Myocyte (in vitro differentiated cells): ENCODE measurements at places on chromosomes 3 and 15. TPM values are rescaled to one million over a fixed set of nuclear protein-coding genes. Genes with fewer than 3 reads are reported as not detected.

DNA sequence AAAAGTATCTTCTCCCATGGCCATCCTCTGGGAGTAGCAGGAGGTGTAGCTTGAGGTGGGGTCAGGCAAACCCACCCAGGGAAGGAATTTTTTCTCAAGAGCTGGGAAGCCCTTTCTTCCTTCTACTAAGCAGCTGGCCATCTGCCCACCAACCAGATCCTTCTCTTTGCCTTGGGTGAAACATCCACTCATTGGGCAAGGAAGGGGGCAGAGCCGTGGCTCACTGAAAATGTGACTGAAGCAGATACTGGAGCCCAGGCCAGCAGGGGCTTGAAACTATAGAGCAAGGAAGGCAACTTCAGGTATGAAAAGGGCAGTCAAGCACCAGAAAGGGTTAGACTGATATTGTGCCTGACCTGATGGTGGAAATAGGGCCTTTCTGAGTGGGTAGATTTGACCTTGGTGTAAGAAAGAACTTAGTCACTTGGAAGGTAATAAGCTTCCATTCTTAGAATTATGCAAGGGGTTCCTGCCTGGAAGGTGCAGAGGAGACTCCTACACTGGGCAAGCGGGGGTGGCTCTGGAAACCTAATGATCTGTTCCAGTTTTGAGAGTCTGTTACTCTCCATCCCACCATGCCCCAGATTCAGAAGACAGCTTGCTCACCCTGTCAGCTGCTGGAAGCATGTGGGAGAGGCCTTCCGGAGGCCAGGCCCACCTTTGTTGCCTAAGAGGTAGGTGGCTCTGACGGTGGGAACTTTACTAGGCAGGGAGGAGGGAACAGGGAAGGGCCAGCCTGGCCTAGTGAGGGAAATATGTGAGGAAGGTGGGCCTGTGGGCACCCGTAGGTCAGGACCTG lies 22.0 kb upstream of the PLA2G4E start:
- no peak for DNase-seq

The CLDN16 gene
- not detected in 2 replicates for total RNA-seq

The RHOV gene
- total RNA-seq, result 0.10 TPM in 1 of 2 replicates, not detected in the other

DNA sequence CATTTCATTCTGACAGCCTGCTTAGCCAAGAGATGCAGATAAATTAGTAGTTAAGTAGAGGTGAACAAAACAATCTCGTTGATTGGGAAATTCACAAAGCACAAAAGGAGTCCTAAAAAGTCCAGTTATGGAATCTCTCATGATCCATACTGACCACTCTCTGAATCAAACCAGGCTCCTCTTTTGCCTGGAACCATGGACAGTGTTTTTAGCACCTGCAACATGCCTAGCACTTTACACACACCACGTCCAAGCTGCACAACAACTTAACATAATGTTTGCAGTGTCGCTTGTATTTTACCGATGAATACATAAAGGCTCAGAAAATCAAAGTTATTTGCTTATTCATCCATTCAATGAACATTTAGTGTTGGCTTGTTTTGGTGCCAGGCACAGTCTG lies 101.8 kb upstream of the ST8SIA2 start:
- no peak for DNase-seq

- DNase-seq, result no peak
These were observed 35.2 kb downstream of the RNF13 start for GRCh38 chr3:149848238-149848637.

- DNase-seq, result peak; percentile 87
These were observed 108.5 kb upstream of the PFN2 start for GRCh38 chr3:150079029-150079739.

DNA sequence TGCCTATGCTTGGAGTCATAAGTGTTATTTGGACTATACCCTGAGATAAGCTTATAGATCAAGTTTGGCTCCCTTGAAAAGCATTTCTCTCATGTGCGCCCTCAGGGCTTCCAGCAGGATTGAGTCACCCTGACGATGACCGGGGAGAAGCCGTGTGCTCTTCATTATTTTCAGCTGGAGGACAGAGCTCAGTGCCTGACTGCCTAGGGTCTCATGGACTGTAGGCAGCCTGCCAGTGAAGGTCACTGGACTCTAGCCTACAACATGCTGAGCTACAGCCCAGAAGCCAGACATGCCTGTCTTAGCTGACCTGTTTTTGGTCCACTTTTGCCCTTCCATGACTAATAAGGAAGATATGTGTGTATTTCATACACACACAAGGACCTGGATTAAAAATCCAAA lies 31.6 kb upstream of the NUDT16 start:
- peak; percentile 36 for DNase-seq

DNA sequence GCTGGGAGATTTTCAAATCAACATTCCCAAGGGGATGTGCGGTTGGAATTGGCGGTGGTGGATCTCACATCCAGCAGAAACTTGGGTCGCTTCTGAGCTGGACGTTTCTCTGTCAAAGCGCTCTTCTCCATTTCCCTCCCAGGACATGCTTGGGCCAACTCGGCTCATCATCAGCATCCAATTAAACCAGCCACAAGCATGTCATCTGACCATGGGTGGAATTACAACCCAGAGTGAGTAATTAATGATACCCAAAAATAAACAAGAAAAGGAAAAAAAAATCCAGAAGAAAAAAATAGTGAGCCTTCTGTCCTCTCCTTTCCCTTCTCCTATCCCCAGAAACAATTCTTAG lies 111.2 kb downstream of the XXYLT1 start:
- DNase-seq, result no peak

The UROC1 gene
- not detected in 2 replicates for total RNA-seq

- DNase-seq, result no peak
These were observed 434.4 kb downstream of the RAP2B start for GRCh38 chr3:153596401-153596800.

The SCG5 gene
- total RNA-seq, result 1.3 and 2.3 TPM in 2 replicates
